COR-L47 (cell line): ENCODE measurements at places on chromosomes 7 and 10.

DNA sequence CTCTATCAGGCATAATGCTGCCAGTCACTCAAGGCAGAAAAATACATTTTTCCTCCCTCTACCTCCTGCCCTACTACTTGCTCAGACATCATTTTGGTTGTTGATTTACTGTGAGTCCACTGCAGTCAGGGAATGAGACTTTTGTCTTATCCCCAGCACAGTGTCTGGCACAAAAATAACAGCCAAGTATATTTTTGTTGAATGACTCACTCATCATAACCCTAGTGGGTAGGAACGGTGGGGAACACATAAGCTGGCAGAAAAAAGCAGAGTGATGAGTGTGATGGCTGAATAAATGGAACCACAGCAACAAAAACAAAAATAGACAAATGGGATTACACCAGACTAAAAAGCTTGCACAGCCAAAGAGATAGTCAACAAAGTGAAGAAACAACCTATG lies 65.8 kb upstream of the LAMB4 start:
- DNase-seq, result no peak

GRCh38 chr10:107418085-107418806 lies 253.7 kb upstream of the SORCS1 start:
- no peak for DNase-seq

DNA sequence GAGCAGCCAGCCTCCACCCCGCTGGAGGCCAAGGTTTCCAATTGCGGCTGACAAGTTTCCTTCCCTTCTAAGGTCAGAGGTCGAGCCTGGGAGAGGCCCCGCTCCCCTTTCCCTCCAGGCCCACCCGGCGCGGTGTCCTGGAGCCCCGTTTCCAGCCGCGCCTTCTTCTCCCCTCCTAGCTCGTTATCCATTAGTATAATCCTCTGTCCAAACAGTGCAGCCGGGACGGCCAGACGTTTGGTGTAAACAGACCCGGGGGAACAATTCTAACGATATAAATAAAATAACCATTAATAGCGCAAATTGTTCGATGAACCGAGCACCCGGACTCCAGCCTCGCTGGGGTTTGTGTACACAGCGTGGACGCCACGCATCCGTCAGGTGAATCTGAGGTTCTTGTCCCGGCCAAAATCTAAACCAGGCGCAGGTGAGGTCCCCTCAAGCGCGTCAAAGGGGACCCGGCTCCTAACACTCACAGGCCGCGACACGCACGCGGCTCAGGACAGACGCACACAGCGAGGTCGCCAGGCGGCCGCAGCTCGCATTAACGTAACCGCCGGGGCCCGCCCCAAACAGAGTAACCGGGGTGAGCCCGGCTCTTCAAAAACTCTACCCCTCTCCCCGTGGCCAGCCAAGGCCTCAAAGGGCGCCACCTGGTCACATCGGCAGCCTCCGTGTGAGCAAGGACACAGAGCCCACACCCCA lies 10.8 kb upstream of the NKX2-3 start:
- DNase-seq, result no peak

DNA sequence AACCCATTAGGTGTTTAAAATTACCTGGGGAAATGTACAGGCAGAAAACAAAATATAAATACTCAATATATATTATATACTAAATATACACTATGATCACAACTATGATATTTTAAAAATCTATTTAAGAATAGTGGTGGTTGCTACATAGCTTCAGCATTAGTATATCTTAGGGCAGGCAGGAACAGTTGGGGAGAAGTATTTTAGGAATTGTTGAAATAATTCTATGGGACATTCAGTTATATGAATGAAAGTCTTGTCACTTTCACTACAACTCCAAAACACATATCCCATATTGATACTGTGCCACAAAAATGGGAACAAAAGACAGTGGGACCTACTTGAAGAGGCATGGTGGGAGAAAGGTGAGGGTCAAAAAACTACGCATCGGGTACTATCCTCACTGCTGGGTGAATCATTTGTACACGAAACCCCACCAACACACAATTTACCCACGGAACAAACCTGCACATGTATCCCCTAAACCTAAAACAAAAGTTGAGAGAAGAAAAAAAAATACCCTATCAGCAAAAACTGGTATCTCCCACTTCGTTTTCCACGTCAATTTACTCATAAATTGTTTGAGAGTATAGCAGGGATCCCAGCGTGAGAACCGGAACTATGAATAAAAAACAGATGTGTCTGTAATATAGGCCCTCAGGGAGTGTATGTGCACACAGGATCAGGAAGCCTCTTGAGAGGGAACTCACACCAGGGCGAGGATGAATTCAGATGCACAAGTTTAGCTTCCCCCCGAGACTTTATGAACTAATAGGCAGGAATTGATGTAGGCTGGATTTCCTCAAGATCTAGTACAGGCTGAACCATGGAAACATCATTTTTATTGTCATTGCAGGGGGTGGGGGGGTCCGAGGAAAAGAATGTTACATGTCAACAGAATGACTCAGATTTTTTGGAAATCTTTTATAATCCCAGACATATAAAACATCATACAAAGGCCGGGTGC lies 16.2 kb downstream of the SLC16A12 start:
- DNase-seq, result no peak

- no peak for DNase-seq
Observed at GRCh38 chr7:66597461-66597860, 31.2 kb upstream of the KCTD7 start.

DNA sequence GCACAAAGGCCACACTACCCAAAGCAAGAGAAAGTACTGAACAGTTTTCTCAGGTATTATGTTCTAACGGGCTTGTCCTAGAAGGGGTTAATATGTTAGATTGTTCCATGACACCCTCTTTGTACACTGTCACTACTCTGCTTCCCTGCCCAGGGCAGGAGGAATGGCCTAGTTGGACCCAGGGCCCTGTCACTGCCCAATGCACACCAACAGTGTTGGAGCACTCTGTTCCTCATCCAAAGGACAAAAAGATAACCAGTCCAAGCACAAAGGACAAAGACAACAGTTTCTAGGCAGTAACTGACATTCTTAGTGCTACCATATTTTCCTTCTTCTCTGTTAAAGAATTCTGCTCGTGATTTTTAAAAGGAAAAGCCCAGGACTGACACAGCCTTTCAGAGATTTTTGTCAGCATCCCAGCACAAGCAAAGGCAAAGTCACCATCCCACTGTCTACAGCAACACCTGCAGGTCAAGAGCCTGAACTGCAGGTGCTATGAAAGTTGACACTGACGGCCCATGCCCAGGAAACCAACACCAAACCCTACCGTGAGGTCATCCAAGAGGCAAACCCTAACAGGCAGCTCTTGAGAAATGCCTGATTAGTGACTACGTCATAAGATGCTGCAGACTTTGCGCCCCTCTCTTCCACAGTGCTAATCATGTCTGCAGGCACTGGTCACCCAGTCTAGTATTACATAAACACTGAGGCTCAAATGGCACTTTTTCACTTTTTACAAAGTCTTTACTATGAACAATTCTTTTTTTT lies 13.2 kb downstream of the NUDCD3 start:
- peak; percentile 12 for DNase-seq
